Activated CD8-positive, alpha-beta T cell treated with anti-CD3 and anti-CD28 coated beads for 36 hours (primary cell): ENCODE measurements at places on chromosomes 12 and 14.
A peak's percentile ranks its signal among the peaks of the same experiment; 100 is the strongest.

- no peak overlapping the region for H3K4me3 ChIP-seq
- no peaks in the 10 kb centered on the region for H3K4me1 ChIP-seq
- no peaks in the 10 kb centered on the region for H3K36me3 ChIP-seq
- no peaks in the 10 kb centered on the region for H3K27me3 ChIP-seq
Observed at GRCh38 chr12:124165695-124166094, 129.2 kb upstream of the RFLNA start.

DNA sequence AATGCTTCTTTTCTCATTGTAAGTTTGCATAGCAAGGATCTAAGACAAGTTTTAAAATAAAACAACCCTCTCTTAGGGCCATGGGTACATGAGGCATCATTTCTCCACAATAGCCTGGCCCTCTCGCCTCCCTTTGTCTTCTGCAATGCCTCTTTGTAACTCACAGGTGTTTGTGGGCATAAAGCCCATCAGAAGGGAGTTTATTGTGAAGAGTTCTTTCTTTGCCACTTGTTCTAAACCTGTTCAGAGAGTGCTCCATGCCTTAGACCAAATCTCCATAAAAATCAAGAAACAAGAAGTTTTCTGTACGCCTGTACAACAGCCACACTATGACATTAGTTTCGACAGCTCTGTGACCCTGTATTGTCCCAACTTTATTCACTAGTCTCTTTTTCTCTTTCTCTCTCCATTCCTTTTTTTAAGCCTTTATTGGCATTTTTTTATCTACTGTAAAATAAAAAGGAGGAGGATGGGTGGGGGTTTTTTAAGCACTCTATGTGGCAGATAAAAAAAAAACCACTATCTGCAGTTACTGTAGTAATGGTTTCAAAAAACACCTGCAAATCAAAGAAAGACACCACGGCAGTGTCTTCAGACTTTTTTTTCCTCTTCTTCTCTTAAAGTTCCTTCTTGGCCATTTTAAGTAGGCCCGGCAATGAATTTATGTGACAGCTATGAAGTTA lies 1.6 kb downstream of the C12orf42 start:
- DNase-seq, result no peak
- no peak overlapping the region for H3K27ac ChIP-seq
- H3K27me3 ChIP-seq, result peaks cover 13% of the 10 kb centered on the region
- peak overlapping the region; percentile 64 for H3K4me3 ChIP-seq

DNA sequence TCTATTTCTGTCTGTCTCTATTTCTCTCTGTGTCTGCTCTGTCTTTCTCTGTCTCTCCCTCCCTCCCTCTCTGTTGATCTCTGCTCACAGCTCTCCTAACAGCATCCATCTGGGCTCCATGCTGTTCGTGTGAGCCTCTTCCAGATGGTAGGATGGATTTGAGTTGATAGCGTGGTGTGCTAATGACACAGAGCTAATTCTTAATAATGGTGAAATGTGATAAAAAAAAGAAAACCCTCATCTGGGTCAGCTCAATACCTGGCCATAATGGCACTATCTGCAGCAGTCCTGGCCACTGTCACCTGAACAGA lies 96.4 kb downstream of the AACS start:
- H3K4me1 ChIP-seq, result no peaks in the 10 kb centered on the region
- no peak overlapping the region for H3K27ac ChIP-seq
- DNase-seq, result no peak
- H3K36me3 ChIP-seq, result no peaks in the 10 kb centered on the region

DNA sequence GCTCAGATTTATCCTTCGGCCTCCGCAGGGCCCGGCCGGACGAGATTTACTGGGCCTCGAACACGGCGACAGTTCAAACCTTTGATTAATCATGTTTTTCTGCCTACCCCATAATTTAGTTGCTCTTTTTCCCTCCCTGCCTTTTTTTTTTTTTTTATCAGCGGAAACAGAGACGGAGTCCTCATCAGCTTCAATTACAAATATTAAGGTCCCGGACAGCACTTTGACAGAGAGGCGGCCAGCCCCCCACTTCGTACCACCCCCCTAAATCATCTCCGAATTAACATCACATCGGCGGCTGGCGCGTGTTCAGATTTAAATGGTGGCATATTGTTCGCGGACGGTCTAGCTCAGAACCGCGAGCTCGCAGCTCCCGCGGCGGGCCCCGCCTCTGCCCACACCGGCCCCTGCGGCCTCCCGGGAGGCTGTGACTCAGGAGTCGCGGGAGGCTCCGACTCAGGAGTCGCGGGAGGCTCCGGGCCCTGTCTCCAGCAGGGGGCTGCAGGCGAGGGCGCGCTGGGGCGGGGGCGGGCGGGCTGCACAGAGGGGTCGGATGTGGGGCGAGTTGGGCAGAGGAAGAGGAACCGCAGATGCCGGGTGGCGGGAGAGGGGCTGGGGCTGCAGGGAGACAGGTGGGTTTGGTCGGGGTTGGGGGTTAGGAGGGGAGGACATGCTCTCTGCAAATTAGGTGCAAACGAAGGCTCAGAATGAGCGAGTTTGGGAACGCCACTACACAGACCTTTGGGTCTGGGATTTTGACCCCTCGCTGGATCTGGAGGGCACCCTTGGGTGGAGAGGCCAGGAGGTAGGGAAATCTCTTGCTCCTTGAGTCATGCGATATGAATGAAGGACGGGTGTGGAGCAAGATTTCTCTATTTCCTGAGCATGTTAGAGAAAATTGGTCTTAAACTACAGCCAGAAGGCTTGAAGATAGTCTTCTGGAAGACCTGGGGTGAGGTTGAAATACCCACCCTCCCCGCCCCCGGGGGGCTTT lies 19.6 kb upstream of the ATP5MC2 start:
- no peak overlapping the region for H3K27ac ChIP-seq
- H3K4me1 ChIP-seq, result peaks cover 27% of the 10 kb centered on the region
- H3K4me3 ChIP-seq, result peak overlapping the region; percentile 58
- peak; percentile 59 for DNase-seq
- no peaks in the 10 kb centered on the region for H3K36me3 ChIP-seq

- H3K36me3 ChIP-seq, result no peaks in the 10 kb centered on the region
- H3K27me3 ChIP-seq, result no peaks in the 10 kb centered on the region
- no peak for DNase-seq
- H3K4me1 ChIP-seq, result no peaks in the 10 kb centered on the region
- no peak overlapping the region for H3K4me3 ChIP-seq
Observed at GRCh38 chr12:100862676-100863075, 68.1 kb downstream of the ANO4 start.

- H3K4me1 ChIP-seq, result peaks cover 29% of the 10 kb centered on the region
- H3K27me3 ChIP-seq, result no peaks in the 10 kb centered on the region
- H3K36me3 ChIP-seq, result peaks cover 8% of the 10 kb centered on the region
- peak overlapping the region; percentile 82 for H3K27ac ChIP-seq
Observed at GRCh38 chr12:111597831-111598636, 1.1 kb downstream of the ATXN2 start.

- no peaks in the 10 kb centered on the region for H3K36me3 ChIP-seq
- H3K4me1 ChIP-seq, result no peaks in the 10 kb centered on the region
- no peak overlapping the region for H3K4me3 ChIP-seq
- H3K27ac ChIP-seq, result no peak overlapping the region
Observed at GRCh38 chr12:2751230-2751629, 43.5 kb upstream of the FKBP4 start.

DNA sequence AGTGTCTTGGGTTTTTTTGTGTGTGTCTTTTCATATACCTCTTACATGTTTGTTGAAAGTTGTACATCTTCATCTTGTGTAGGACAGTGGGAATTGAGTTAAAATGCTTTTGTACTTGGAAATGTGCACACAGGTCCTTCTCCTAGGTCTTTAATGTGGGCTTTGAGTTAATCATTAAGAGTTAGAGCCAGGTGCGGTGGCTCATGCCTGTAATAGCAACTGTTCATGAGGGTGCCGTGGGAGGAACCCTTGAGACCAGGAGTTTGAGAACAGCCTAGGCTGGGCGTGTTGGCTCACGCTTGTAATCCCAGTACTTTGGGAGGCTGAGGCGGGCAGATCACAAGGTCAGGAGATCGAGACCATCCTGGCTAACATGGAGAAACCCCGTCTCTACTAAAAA lies 13.9 kb downstream of the CLECL1 start:
- peaks cover 39% of the 10 kb centered on the region for H3K4me1 ChIP-seq
- no peak overlapping the region for H3K4me3 ChIP-seq
- H3K36me3 ChIP-seq, result peaks cover 8% of the 10 kb centered on the region
- no peak for DNase-seq
- no peak overlapping the region for H3K27ac ChIP-seq

GRCh38 chr12:100017056-100017455 lies 32.3 kb upstream of the ANKS1B start:
- H3K4me1 ChIP-seq, result no peaks in the 10 kb centered on the region
- H3K4me3 ChIP-seq, result no peak overlapping the region
- H3K27ac ChIP-seq, result no peak overlapping the region
- peaks cover 1% of the 10 kb centered on the region for H3K27me3 ChIP-seq
- peaks cover 19% of the 10 kb centered on the region for H3K36me3 ChIP-seq

DNA sequence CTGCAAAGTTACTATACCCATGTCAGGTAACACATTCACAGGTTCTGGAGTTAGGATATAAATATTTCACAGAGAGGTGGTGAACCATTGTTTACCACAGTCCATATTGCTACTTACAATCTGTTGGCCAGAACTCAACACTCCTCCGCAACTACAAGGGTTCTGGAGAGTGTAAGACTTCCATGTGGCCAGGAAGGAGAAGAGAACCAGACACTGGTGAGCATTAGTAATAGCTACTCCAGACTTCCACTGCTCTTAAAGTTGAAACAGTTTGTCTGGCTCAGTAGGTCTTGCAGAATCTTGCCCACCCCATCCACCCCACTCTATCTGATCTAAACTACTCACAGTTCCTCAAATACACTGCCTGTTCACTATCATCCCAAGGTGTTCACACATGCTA lies 369.6 kb downstream of the DUSP6 start:
- no peaks in the 10 kb centered on the region for H3K36me3 ChIP-seq
- H3K4me1 ChIP-seq, result no peaks in the 10 kb centered on the region
- no peak for DNase-seq
- H3K4me3 ChIP-seq, result no peak overlapping the region
- peaks cover 14% of the 10 kb centered on the region for H3K27me3 ChIP-seq

GRCh38 chr14:90627478-90627877 lies 188.8 kb downstream of the TTC7B start:
- no peaks in the 10 kb centered on the region for H3K36me3 ChIP-seq
- DNase-seq, result no peak
- no peaks in the 10 kb centered on the region for H3K27me3 ChIP-seq
- H3K4me3 ChIP-seq, result no peak overlapping the region
- H3K4me1 ChIP-seq, result peaks cover under 1% of the 10 kb centered on the region

DNA sequence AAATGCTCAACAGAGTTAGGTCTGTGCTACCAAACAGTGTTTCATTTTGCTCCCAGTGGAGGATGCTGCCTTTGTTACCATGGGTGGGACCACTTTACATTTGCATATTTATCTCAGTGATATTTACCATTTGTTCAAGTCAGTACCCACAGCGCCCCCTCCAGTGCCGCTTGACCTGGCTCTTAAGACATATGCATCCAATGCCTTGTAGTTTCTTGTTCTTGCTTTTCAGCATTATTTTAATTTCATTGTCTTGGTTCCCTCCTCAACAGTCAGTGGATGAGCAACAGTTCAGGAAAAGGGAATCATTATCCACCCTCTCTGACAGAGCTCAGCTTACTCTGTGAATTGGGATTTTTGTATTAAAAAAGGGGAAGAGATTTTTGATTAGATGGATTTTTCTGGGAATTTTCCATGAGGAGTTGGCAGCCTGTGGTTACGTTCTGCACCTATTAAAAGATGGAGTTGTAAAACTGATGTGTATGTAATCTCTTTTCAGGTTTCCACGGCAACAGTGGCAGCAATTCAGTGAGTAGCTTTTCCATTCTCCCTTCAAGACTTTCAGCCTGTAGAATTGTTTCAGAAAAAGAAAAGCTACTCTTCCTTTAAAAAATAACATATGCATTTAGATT lies 240.5 kb upstream of the DAAM1 start:
- peaks cover 10% of the 10 kb centered on the region for H3K27me3 ChIP-seq
- no peaks in the 10 kb centered on the region for H3K4me1 ChIP-seq
- DNase-seq, result peak; percentile 18
- no peak overlapping the region for H3K4me3 ChIP-seq
- no peak overlapping the region for H3K27ac ChIP-seq

- no peak for DNase-seq
- H3K27ac ChIP-seq, result no peak overlapping the region
- H3K4me1 ChIP-seq, result peaks cover 26% of the 10 kb centered on the region
- peaks cover 19% of the 10 kb centered on the region for H3K36me3 ChIP-seq
- H3K27me3 ChIP-seq, result no peaks in the 10 kb centered on the region
- H3K4me3 ChIP-seq, result peak overlapping the region; percentile 58
Observed at GRCh38 chr12:121467638-121468498, 68.0 kb downstream of the RNF34 start.
